Activated CD4-positive, alpha-beta T cell treated with anti-CD3 and anti-CD28 coated beads for 48 hours (primary cell): ENCODE measurements at places on chromosomes 6 and 20.

DNA sequence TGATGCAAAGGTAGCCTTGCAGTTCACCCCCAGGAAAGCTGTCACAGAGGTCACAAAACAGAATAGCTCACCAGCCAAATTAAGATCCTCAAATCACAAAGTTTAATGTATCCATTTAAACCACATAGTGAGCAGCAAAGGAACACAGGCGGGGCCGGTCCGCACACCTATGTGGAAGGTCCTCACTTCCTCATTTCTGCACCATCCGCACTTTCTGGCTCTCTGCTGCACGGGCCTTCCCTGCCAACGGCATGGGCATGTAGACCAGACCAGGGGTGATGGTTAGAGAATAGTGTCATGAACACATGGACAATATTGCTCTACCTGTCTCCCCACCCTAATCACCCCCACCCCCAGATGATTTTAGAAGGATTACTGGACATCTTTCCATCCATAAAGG lies 12.1 kb upstream of the TBXT start:
- DNase-seq: no peak

DNA sequence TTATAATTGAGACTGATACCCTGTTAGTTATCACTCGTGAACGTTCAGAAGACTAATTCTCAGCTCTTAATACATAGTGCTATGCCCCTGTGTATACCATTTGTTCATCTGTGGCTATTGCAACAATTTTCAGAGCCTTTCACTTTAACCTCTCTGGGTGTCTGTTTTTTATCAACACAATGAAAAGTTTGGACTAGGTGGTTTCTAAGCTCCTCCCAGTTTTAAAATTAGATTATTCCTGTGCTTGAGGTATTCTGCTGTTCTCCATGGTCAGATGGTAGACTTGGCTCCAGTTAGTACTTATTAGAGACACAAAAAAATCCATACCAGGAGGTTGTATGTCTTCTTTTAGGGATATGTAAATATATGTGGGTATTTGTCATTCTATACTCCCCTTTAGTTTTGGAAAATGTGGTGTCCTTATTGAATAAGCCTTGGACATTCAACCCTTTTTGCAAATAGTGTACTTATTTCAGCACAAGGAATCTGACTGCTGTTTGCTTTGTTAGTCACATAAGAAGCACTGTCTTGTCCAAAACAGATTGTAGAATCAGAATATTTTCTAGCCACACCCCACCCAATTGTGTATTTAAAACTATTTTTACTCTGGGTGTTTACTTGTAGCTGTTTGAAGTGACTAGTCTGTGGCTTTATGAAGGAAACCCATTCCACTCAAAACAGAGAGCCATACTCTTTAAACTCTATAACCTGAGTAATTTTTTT lies 2.0 kb upstream of the COL10A1 start:
- no peak for DNase-seq

DNA sequence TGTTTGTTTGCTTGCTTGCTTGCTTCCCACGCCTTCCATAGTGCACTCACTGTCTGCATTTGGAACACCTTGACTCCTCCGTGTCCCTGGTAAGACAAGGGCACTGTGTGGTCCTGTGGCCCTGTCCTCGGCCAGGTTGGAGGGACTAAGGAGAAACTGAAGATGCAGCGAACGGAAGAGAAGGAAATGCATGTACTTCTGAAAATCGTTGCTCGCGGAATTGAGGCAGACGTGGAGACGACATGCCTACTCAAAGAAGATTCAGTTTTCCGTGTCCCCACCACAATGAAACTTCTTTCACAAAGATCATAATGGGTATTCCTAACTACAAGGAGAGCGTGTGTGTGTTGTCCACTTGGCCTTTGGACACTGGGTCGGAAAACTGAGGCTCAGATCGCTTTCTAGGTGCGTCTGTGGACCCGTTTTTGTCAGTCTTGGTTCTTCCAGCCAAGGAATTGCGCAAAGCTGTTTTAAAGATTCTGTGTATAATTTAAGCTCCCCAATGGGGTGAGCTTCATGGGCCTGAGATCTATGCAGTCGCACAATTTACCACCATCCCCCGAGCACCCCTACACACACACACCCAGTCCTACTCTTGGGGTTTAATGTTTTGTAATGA lies 120.4 kb upstream of the ZNF184 start:
- no peak for DNase-seq

DNA sequence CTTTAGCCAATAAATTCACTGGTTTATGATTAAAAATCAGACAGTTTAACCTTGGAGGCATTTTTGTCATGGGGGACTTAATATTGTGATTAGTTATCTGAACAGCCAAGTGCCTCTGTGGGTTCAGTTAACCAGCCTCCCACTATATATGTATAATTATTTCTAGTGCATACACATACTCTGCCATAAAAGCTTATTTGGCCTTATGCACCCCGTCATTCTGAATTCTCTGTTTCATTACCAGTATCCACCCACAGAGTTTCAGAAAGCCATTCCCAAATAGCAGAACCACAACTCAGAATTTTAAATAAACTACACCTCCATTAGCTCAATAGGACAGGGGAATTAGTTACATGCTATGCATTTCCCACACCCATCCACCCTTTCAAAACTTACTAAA lies 279.7 kb downstream of the ZFAND3 start:
- DNase-seq: no peak

- DNase-seq: no peak
These were observed 25.6 kb upstream of the HLA-A start for GRCh38 chr6:29916741-29917140.

GRCh38 chr6:36858407-36858981 lies 16.1 kb downstream of the PPIL1 start:
- DNase-seq: no peak

GRCh38 chr6:54586251-54586650 lies 260.3 kb upstream of the FAM83B start:
- DNase-seq: no peak
